Spinal cord (tissue), 10 donors: ENCODE measurements at places on chromosomes 12 and 14. TPM values are rescaled to one million over a fixed set of nuclear protein-coding genes. Genes with fewer than 3 reads are reported as not detected.

GRCh38 chr14:61333087-61333486 is 11.7 kb downstream of the PRKCH start:
- DNase-seq, result no peak

DNA sequence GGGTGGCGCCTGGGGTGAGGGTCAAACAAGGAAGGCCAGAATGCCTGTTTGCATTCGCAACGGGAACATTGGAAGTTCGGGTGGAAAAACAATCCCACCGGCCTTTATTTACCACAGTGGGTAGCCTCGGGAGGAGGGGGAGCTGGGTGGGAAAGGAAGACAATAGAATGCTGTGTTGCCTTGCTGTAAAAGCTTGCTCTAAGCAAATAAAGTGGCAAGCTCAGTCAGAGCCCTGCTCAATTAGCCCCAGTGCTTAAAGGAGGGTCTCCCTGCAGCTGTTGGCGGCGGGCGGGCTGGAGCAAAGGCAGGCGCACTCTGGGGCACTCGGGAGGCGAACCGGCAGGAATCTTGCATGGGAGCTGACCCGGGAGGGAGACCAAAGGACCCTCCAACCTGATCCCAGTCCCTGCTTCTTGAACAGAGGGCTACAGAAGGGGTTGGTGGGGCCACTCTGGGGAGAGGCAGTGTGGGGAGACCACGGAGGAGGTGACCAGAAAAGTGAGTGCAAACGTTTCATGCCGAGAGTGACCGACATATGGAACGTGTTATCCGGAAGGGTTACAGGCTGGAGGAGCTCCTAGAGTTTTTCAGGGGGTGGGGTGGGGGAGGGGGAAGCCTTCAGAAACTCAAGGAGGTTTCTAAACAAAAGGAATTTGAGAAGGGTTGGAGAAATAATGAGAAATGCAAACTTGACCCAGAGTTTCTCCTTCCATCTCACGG is 48.5 kb downstream of the NTF3 start:
- peak; percentile 56 for DNase-seq

The SLC25A21 gene
- total RNA-seq, result 0.99 TPM

The CEP170B gene
- 15.6 TPM for total RNA-seq

The CFAP251 gene
- total RNA-seq, result 4.4 TPM

The OLR1 gene
- 6.3 TPM for total RNA-seq

DNA sequence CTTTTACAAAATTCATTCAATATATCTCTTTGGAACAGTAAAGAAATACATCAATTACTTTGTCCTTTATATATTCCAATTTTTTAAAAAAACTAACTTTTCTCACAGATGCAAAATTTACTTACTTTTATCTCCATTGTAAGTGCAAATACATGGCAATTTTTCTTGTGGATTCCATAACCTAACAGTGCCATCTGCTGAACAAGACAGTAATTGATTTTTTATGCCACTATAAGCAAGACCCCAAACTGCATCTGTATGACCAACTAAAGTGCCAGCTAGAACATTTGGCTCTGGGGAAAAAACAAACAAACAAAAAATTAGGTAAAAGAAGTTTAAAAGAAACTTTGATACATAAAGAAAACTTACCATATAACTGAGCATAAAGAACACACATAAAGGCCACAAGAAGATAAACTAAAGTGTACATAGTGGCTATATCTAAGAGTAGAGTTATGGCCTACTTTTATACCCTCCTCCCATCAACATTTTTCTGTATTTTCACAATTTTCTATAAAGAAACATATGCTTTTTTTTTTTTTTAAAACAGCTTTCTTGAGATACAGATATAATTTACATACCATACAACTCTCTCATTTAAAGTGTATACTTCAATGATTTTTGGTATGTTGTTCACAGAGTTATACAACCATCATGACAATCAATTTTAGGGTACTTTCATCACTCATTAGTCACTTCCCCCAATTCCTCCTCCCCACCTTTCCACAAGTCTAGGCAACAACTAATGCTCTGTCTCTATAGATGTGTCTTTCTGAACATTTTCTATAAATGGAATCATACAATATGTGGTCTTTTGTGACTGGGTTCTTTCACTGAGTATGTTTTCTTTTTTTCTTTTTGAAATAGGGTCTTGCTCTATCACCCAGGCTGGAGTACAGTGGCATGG is 32.6 kb downstream of the COCH start:
- no peak for DNase-seq

DNA sequence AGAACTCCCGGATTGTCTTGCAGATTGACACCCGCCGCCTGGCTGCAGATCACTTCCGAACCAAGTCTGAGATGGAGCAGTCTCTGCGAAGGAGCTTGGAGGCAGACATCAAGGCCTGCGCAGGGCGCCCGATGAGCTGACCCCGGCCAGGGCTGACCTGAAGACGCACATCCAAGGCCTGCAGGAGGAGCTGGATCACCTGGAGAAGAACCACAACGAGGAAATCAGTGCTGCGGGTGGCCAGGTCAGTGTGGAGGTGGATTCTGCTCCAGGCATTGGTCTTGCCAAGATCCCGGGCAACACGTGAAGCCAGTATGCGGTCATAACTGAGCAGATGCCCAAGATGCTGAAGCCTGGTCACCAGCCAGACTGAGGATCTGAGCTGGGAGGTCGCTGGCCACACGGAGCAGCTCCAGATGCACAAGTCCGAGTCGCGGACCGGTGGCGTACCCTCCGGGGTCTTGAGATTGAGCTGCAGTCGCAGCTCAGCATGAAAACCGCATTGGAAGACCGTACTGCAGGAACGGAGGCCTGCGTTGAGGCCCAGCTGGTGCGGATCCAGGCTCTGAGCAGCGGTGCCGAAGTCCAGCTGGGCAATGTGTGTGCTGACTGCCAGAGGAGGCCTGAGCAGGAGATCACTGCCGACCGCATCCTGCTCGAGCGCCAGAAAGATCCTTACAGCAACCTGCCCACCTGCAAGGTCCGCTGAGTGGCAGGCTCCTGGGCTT is 12.4 kb upstream of the A2M start:
- DNase-seq, result no peak

The RAB2B gene
- total RNA-seq, result 49.3 TPM

- no peak for DNase-seq
Observed at GRCh38 chr14:99514552-99515300, 33.5 kb downstream of the CCNK start.

The FOXG1 gene
- total RNA-seq, result 1.5 TPM

- DNase-seq, result no peak
Observed at GRCh38 chr12:76590131-76590530, 30.6 kb upstream of the OSBPL8 start.

DNA sequence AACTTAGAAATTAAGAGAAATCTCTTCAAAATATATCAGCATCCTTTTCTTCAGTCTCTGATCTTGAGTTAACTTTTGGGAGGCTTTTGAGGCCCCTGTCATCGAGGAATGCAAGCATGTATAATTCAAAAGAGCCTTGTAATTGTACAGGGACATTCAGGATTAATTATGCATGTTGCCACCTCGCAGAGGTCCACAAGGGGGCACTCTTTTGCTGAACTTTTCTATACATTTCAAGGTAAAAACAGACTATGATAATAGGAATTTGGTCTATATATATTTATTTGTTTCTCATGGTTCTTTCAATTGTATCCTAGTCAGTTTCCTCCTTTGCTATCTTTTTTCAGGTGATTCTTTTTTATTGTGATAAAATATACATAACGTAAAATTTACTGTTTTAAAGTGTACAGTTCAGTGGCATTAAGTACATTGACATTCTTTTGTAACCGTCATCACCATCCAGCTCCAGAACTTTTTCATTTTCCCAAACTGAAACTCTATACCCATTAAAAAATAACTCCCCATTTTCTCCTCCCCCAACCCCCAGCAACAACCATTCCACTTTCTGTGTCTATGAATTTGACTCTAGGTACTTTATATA is 47.0 kb upstream of the SLC2A13 start:
- DNase-seq, result peak; percentile 61

GRCh38 chr14:89185919-89186855 is 230.8 kb downstream of the FOXN3 start:
- DNase-seq, result no peak
